ENCODE measurements at places on chromosomes 12 and 14.

DNA sequence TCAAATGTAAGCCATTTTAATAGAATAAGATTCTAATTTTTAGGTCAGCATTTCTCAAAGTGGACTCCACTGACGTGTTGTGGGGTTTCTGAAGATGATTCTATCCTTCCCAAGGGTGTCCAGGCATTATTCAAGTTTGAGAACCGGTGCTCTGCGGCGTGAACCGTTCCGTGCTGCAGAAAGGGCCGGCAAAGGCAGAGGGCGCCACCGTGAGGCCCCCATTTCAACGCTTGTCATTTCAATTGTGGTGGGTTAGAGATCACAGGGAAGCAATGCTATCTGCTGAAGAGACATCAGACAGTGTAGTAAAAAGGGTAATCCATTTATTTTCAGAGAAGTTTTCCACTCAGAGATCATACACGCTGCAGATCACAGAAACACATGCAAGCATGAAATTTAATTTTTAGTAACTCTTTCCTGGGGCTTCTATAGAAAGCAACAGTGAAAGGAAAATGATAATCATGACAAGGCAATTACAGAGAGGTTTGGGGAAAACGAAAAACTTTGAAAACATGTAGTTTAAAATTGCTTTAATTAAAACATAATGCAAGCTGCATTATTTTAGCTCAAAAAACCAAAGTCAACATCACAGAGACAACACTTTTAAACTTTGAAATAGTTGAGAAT lies 201.7 kb downstream of the EXOC5 start:
- DNase-seq, result no peak

- no peak for DNase-seq
Measured at GRCh38 chr12:68977909-68978610, 45.1 kb upstream of the CPM start.

DNA sequence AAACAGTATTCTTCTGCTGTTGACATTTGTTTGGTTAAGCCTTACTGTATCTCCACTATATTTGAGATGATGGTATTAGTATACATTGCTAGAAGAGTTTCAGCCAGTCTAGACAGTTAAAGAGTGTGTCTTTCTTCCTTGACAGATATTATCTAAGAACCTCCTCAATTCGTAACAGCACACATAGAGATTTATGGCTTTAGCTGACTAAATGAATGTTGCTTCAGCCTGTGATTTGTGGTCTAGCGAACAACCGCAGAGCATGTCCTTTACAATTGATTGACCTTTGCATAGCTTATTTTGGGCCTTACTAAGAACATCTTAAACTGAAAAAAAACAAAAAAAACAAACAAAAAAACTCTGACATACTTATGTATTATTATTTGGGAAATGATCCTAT lies 122.2 kb downstream of the DAAM1 start:
- DNase-seq, result no peak

DNA sequence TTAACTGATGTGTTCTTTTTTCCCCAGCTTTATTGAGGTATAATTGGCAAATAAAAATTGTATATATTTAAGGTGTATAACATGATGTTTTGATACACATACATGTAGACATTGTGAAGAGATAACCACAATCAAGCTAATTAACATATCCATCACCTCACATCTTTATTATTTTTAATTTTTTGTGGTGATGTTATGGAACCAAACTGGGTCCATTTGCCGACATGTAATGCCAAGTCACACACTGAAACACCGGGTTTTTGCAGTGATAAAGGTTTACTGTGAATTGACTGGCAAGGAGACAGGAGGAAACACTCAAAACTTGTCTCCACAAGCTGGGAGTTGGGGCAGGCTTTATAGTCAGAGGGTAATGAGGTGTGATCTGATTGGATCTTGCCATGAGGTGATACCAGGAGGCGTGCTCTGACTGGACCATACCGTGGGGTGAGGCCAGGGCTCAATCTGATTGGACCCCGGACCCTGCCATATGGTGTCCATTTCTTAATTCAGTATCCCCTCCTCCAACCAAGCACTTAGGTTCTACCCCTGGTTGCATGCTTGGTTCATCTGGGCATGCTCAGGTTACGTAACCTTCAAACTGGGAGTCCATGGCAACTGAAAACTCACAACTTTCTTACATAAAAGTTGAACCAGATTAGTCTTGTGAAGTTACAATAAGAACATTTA lies 11.8 kb upstream of the WSCD2 start:
- no peak for DNase-seq

DNA sequence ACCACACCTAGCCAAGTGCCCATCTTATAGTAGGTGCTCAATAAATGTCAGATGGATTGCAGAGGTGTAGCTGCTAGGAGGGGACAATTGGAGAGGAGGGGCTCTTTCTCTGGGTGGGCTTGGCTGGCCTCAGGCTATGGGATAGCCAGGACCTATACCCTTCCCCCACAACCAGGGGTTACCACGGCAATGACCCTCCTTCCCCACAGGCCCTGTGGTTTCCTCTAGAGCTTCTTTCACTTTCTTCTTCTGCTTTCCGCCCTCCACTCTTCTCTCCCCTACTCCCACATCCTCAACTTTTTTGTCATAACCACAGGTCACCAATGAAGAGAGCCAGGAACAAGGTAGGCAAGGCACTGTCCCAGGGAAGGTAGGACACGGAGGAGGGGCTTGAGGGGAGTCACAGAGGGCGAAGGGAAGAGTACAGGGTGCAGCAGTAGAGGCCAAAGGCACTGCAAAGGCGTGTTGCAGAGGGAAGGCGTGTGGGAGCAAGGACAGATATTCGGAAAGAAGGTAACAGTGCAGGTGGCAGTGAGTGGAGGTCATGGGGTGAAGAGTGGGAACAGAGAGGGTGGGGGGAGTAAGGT lies 1.9 kb upstream of the ITGB7 start:
- no peak for DNase-seq

- DNase-seq, result no peak
Measured at GRCh38 chr12:62722971-62723680, 211.8 kb downstream of the PPM1H start.

DNA sequence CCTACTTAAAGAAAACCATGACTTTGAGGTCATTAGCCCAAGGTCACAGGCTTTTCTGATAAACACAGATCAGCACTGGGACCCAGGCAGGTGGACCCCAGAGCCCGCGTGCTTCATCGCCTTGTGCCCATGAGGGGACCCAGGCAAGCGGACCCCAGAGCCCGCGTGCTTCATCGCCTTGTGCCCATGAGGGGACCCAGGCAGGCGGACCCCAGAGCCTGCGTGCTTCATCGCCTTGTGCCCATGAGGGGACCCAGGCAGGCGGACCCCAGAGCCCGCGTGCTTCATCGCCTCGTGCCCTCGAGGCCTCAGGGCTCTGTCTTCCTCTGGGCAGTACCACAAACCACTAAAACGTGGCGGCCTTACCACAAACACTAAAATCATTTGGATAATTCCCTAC lies 31.7 kb downstream of the STX2 start:
- DNase-seq, result no peak

GRCh38 chr14:73977896-73978295 lies 27.8 kb downstream of the COQ6 start:
- DNase-seq, result no peak

GRCh38 chr14:87076922-87077321 lies 916.1 kb downstream of the GALC start:
- DNase-seq, result no peak

GRCh38 chr14:99157676-99158075 lies 114.3 kb downstream of the BCL11B start:
- DNase-seq, result no peak

- DNase-seq, result no peak
Measured at GRCh38 chr14:56794557-56795283, 15.6 kb downstream of the OTX2 start.

GRCh38 chr14:50932156-50932555 lies 12.1 kb downstream of the PYGL start:
- DNase-seq, result no peak

DNA sequence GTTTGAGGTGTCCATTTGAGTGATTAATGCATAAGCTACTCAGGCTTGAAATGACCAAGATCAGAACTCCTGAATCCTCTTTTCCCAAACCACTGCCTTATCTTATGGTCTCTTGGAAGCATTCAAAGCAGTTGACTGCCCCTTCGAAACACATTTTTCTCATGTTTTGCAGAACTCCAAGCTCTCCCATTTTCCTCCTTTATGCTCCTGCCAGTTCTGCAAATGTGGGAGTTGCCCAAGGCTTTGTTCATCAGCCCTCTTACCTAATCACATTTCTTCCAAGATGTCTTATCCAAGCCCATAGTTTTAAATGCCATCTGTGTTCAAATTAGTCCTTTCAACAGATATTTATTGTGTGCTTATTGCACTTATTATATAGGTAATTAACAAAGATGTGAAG lies 1.8 kb upstream of the DNAAF2 start:
- DNase-seq, result no peak

DNA sequence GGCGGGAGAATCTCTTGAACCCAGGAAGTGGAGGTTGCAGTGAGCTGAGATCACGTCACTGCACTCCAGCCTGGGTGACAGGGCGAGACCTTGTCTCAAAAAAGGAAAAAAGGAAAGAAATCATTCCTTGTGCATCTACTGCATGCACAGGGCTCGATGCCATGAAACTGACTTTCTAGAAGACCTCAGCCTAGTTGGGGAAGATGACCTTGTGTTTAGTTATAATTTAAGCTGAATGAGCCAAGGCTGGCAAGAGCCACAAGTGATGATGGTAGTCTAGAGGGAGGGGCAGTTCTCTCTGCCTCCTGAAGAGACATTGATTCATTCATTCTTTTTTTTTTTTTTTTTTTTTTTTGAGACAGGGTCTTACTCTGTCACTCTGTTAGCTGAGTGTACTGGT lies 24.2 kb downstream of the ACACB start:
- no peak for DNase-seq

GRCh38 chr12:49846032-49846431 lies 3.1 kb upstream of the BCDIN3D start:
- no peak for DNase-seq

GRCh38 chr14:24389226-24389848 lies 9.5 kb upstream of the NYNRIN start:
- no peak for DNase-seq

DNA sequence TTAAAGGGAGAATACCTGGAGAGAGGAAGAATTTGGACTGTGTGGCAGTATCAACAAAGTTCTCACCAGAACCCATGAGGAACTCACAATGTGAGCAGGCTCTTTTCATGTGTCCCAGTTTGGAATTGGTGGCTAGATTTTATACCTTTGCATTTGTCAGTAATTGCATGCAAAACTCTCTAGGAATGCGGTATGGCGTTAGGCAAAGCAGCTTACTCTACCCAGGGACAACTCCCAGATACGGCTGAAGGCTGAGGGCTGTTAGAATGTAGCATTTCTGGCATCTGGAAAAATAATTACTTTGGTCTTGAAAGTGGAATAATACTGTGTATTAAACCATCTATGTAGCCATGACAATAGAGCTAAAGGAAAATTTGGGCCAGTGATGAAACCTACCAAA lies 635.5 kb downstream of the SLC16A7 start:
- no peak for DNase-seq

GRCh38 chr12:9797722-9798619 lies 29.3 kb upstream of the KLRF1 start:
- DNase-seq, result peak; percentile 59

DNA sequence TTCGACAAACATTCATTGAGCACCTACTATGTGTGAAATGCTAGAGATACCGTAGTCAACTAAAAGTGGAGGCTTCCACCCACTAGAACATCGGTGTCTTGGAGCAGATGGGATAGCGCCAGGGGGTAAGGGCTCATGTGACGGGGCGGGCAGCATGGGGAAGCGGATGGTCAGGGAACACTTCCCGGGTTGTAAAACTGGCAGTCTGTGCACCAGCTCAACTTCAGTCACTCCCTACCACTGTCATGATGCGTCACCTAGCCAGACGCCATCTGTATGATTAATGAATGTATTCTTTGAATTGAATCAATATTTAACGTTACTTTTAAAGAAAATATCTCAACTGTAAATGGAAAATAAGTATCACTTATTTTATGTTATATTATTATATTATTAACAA lies 93.5 kb downstream of the PIWIL1 start:
- no peak for DNase-seq

GRCh38 chr12:24902511-24903328 lies 46.2 kb downstream of the BCAT1 start:
- no peak for DNase-seq

DNA sequence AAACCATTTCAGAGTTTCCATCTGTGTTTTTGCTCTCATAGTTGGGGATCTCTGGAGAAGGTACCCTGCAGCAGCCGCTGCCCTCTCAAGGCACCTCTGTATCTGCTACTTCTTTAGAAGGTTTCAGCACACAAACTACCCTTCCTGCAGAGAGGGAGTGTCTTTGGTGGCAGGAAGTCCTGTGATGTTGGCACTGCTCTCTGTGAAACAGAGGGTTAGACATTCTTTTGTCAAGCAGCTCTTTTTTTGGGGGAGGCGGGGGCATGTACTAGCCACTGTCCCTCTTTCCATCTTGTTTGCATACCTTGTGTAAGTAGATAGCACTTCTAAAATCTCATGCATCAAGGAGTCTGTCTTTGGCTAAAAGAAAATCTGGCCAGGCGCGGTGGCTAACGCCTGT lies 352.6 kb downstream of the BMP4 start:
- no peak for DNase-seq

GRCh38 chr14:64987438-64987767 lies 708 bp downstream of the FNTB start:
- no peak for DNase-seq

- DNase-seq, result peak; percentile 89
Measured at GRCh38 chr14:22561661-22562579, 27.1 kb downstream of the DAD1 start.

GRCh38 chr12:47391566-47391965 lies 311.8 kb upstream of the AMIGO2 start:
- peak; percentile 63 for DNase-seq
